ENCODE measurements at places on chromosomes 2 and 18.

GRCh38 chr2:3839476-3839875 is 136.1 kb downstream of the DCDC2C start:
- no peak for DNase-seq

- no peak for DNase-seq
These were observed 188.9 kb upstream of the ITGA4 start for GRCh38 chr2:181268174-181268867.

- peak; percentile 66 for DNase-seq
These were observed 8.6 kb downstream of the OXER1 start for GRCh38 chr2:42755191-42755880.

DNA sequence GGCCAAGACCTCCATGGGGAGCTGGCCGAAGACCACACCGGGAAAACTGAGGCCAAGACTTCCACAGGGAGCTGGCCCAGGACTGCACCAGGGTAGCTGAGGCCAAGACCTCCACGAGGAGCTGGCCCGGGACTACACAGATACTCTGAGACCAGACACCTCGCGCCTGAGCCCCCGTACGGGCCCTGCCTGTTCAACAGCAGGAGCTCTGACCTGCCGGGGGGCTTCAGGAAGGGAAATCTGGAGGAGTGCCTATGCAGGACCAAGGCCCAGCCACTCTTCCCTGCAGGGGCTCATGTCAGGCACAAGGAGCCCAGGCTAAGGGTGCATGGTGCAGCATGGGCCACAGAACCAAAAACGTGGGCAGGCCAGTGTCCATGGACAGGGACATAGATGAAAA is 151.6 kb downstream of the TMEM18 start:
- no peak for DNase-seq
